ENCODE measurements at places on chromosomes 2 and 18.
A peak's percentile ranks its signal among the peaks of the same experiment; 100 is the strongest.

GRCh38 chr2:121647396-121647795, 1.9 kb downstream of the CLASP1 start:
- DNase-seq = no peak

- DNase-seq = no peak
These were observed 3.5 kb downstream of the TRIB2 start for GRCh38 chr2:12720278-12720620.

DNA sequence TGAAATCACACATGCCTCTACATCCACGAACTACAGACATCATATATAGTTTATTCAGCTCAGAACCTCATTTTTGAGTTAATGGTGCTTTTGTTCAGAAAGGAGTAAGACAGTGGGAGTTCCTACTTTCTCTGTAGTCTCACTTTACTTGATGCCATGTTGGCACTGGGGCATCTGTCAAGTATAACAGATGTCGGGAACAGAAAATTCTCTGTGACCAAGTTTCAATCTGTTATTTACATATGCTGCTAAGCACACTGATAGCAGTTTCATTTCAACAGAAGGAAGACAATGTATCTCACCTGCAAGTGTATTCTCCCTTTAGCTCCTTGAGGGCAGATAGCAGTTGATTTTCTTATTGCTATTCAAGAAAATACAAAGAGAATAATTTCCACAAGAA, 774.1 kb downstream of the METTL4 start:
- DNase-seq = no peak

GRCh38 chr2:233422050-233422639, 67.9 kb downstream of the DGKD start:
- DNase-seq = peak; percentile 66

GRCh38 chr2:229586746-229587705, 127.3 kb downstream of the DNER start:
- DNase-seq = peak; percentile 50

DNA sequence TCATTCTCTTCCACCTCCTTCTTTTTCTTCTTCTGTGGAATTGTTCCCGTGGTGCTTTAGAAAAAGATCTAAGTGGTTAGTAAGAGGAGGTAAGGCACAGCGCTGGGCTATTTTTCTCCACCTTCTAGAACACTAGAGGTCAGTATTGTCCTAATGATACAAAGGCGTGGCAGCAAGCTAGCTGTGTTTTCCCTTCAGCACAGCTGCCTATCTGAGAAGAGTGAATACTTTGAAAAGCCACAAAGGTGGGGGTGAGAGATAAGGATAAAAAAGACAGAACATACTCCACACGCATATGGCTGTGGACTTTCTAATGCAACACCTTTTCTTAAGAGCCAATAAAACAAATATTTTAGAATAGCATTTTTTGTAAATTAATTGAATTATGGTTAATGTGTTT, 2.1 kb downstream of the CNTNAP5 start:
- no peak for DNase-seq

DNA sequence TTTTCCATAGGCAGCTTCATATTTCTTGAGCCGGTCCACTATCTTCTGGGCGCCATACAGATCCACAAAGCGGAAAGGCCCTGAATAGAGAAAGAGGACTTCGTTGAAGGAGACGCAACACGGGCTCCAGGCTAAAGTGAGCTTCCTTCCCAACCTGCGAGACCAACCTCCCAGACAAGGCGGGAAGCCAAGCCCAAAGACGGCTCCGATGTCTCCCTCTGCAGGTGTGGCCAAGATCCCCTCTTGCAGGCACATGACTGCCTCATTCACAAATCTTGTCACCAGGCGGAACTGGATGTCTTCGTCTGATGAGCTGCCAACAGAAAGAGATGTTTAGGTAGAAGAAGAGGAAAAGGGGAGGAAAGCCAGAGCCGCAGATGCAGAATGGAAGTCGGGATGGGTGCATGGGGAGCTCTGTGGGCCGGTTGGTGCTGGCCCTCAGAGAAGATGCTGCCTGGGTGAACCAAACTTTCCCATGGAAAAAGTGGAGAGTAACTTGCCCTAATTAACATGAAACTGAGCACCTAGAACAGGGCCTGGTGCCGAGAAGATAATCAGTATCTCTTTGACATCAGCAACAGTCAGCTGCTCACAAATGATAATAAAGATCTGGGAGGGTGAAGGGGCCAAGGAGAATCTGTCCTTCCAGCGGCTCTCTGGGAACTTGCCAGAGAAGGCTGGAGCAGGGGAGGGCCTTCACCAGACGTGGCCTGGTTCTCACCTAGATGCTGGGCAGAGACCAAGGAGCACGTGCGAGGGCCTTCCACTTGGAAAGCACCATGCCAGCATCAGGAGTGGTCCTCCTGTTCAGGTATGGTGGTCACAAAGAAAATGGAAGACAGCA, 18.6 kb downstream of the GAREM2 start:
- no peak for DNase-seq

GRCh38 chr2:27559228-27559627, 23.6 kb upstream of the ZNF512 start:
- DNase-seq = no peak

GRCh38 chr2:126527836-126528490, 128.0 kb upstream of the GYPC start:
- DNase-seq = peak; percentile 76

GRCh38 chr2:43452318-43452731, 143.5 kb downstream of the THADA start:
- no peak for DNase-seq

Data from activated CD4-positive, alpha-beta T cell treated with anti-CD3 and anti-CD28 coated beads, Interleukin-2, amount 50 U/mL, for 48 hours (primary cell).